H4 (cell line): ENCODE measurements at places on chromosomes 16 and 17. TPM values are rescaled to one million over a fixed set of nuclear protein-coding genes. Genes with fewer than 3 reads are reported as not detected.

DNA sequence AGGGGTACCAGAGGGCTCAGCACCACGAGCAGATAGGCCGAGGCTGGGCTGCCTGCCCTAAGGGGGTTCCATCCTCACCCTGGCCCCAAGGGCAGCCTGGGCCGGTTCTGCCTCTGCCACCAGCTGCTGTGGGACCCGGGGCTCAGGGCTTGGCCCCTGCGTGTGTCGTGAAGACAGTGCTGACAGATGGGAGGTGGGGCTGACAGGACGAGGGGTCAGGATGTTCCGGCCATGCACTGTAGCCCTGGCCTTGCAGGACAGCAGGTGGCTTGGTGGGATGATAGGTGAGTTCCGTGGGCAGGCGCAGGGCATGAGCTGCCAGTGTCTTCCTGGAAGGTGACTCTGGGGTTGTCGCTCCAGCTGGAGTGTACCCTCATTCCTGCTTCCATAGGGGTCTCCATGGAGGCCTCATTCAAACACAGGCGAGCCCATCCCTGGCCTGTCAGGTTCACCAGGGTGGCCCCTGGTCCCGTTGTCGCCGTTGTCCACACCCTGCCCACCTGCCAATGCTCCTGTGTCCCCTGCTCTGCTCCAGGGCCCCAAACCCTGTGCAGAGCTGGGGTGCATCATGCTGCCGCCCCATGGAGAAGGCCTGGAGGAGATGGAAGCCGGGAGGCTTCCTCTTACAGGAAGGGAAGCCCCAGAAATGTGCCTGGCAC, 57.2 kb downstream of the WDR45B start:
- no peak for DNase-seq

RRAD gene
- total RNA-seq = 0.12 TPM in 1 of 2 replicates, not detected in the other

GRCh38 chr16:929227-930073, 41.3 kb downstream of the LMF1 start:
- no peak for DNase-seq

CD68 gene
- 19.9 and 21.6 TPM in 2 replicates for total RNA-seq

DNA sequence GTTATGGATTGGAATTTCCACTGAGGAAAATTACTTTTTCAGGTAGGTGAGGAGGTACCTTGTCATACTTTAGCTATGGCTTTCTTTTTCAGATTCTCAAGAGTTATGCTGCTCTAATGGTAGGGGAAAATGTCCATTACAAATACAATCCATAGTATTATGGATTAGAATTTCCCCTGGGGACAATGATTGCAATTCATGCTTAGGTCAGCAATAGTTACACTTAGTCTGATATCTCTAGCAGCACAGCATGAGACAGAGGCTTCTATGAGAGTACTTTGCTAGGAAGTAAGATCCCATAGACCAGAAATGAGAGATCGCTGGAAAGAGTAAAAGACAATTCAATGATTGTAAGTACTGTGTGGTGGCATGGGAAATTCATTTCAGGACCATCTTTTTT, 949.5 kb upstream of the CDH8 start:
- no peak for DNase-seq

DNA sequence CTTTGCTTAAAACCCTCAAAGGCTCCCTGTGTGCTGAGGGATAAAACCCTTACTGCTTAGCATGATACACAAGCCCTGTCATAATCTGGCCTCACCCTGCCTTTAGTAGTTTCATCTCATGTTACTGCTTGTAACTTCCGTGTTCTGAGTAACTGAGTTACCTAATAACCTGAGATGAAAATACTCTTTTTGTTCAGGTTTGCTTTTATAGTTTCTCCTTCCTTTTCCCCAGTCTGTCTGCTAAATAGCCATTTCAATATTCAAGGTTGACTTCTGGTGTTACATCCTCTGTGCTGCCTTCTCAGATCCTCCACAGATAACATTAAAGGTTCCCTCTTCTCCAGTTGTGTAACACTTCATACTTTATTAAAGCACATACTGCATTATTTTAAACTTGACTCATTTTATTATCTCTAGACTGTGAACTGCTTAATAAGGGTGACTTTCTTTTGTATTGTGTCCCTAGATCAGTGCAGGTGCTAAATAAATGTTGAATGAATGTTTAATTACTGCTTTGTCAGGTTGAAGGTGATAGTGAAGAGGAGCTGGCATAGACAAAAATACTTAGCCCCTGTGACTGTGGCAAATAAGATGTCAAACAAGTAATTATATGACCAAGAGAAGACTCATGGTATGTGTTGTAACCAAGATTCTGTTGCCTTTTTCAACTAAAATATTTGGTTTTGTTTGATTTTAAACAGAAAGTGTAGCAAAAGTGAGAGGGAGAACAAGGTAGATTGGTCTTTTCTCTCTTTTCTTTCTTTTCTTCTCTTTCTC, 47.8 kb downstream of the NFAT5 start:
- DNase-seq = no peak

GRCh38 chr17:81418710-81419318, 23.6 kb downstream of the BAHCC1 start:
- DNase-seq = no peak

SLC12A3 gene
- not detected in 2 replicates for total RNA-seq
